ENCODE measurements at places on chromosomes 6 and 20. TPM values are rescaled to one million over a fixed set of nuclear protein-coding genes. Genes with fewer than 3 reads are reported as not detected.

Gene PRRT1
- polyA plus RNA-seq: 6.2 TPM

Gene SLC12A5
- polyA plus RNA-seq: 17.1 TPM

Gene BNIP5
- polyA plus RNA-seq: not detected

Gene SCAND1
- 201 TPM for polyA plus RNA-seq

Gene CLIC1
- 326 TPM for polyA plus RNA-seq

Gene SCUBE3
- 81.8 TPM for polyA plus RNA-seq

Gene IRAK1BP1
- 4.7 TPM for polyA plus RNA-seq

Gene RRAGD
- polyA plus RNA-seq: 40.1 TPM

Gene COL12A1
- 0.59 TPM for polyA plus RNA-seq

Gene SEL1L2
- polyA plus RNA-seq: not detected

Gene LPA
- not detected for polyA plus RNA-seq

Gene PRR18
- 0.33 TPM for polyA plus RNA-seq

Gene CCND3
- polyA plus RNA-seq: 43.1 TPM

Gene CDSN
- polyA plus RNA-seq: not detected

Gene HFE
- polyA plus RNA-seq: 1.3 TPM

Gene VGLL2
- not detected for polyA plus RNA-seq
